ENCODE measurements at places on chromosomes 3 and 15. TPM values are rescaled to one million over a fixed set of nuclear protein-coding genes. Genes with fewer than 3 reads are reported as not detected.

CNTN6 gene
- polyA plus RNA-seq = not detected

- DNase-seq = no peak
Observed at GRCh38 chr15:61393949-61394348, 164.8 kb upstream of the RORA start.

TRAIP gene
- 17.8 TPM for polyA plus RNA-seq

DNA sequence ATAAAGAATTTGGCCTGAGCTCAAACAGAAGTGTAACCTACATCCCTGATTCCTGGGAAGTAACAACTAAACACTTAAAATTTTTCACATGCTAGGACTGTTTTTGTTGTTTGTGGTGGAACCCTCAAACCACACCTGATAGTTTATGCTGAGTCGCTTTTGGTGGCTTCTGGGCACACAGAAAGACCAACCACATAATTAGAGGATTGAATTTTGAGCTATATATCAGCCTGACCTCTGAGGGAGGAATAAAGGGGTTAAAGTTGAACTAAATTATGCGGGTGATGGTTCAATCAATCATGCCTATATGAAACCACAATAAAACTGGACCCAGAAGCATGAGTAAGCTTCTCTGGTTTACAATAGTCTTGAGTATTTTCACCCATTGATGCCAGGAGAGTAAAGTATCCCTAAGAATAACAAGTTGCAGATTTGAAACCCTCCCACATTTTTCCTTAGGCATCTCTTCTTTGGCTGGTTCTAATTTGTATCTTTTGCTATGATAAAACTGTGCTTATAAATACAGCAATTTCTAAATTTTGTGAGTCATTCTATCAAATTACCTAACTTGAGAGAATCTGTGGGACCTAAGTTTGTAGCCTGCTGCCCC, 1304.5 kb upstream of the GBE1 start:
- DNase-seq = no peak

DNA sequence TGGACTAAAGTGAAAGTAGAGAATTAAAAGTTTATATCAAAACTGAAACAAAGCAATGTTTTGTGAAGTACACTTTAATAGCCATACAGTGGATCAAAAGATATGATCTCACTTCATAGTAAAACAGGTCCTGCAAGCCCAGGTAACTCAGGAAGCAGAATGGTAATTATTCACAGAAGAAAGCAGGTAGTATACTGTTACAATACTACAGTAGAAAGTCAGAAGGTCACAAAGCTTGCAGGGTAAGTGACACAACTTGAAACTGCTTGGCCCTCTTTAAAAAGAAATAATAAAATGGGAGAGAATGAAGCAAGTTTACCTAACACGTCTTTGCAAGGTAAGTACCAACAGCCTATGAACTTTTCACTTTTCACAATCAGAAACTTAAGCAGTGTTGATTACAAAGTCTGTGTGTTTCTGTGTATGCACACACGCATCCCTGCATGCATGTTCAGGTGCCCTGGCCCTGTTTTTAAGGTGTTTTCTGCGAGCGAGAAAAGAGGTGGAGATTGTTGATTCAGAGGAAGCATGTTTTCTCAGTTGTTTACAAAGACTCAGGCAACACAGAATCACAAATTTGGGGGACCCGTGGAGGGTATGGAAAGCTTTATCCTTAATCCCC, at the start of gene NAALADL2:
TSS of gene NAALADL2 (plus strand) at position 221 of the 622 bp plus-strand sequence.
- no peak for DNase-seq
